ENCODE measurements at places on chromosomes 16 and 17.

GRCh38 chr17:44187131-44187899, 543 bp downstream of the TMUB2 start:
- DNase-seq = no peak

DNA sequence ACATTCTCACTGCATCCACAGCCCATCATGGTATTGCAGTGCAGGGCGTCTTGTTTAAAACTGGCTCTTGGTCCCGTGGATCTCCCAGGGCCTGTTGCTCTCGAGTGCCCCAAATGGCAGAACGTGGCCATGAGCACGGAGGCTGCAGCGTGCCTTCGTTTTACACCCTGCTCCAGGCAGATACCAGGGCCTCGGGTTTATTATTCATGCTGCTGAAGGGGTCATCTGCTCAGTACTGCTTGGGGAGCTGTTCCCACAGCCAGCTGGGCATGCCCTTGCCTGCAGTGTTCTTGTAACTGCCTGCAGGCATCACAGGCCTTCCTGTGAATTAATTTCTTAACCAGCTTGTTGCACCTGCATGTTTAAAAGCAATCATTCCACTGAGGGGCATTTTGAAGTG, 129.7 kb upstream of the CHMP6 start:
- no peak for DNase-seq

GRCh38 chr16:67247192-67248072, at the start of gene FHOD1:
FHOD1 (minus strand) TSS chr16:67247481; CDS start chr16:67247410, 71 bp downstream.
- DNase-seq = peak; percentile 99

DNA sequence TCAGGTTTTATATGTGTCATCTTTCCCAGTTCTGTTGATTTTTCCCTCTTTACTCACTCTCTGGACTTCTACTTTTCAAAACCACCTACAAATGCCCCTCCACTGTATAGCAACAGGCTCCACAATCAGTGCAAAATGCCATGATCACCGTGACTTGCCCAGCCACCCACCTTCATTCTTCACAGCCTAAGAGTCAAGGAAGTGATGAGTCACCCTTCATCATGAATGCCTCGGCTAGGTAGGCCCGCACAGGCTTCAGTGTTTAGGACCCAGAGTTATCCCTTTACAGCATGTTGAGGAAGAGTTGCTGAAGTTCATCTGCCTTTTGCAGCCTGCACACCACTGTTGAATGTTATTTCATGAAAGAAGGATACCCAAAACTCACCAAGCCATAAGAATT, 158.6 kb downstream of the PMP22 start:
- DNase-seq = no peak

GRCh38 chr17:33942414-33942813, 312.7 kb upstream of the CCL2 start:
- no peak for DNase-seq

- peak; percentile 43 for DNase-seq
Measured at GRCh38 chr16:78566397-78567073, 467.1 kb downstream of the WWOX start.

DNA sequence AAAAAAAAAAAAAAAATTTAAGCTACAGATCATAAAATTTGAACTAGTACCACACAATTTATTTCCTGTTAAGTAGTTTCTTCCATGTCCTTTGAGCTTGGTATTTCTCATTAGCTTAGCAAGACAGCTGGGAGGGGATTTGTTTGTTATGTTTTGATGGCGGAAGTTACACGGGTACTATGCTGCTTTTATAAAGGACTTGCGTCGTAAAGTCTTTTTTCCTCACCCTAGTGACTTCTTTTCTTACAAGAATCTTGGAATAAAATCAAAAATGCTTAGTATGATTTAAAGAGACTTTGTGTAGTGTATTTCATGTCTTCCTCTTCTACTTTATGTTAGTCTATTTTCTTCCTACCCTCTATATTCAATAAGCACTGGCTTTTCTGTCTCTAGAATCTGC, 89.1 kb downstream of the NLK start:
- DNase-seq = no peak

DNA sequence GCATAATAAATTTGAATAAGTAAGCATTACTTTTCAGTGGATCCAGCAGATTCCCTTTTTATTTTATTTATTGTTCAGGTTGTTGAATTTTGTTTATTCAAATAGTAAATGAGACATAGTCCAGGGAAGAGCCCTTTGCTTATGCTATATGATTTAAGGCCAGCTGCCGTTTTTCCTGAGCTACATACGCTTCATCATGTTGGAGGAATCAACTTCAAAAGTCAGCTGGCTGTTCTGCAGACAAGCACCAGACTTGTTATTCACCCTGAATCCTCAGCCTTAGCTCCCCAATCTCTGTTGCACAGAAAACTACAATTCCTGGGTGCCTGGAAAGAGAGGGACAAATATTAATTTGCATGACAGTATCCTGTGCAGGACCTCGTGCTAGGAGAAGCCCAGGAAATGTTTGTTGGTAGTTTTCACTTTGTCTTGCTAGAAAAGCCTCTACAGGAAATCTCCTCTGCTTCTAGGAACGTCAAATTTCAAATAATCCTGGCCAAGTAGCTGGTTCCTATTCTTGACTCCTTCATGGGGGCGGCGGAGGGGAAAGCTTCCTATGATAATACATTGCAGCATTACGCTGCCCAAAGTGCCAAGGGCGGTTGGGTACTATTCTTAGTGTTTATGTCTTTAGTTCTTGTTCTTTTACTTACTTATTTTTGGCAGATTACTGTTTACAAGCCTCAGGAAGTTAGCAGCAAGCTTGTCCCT, 101.6 kb downstream of the PRKCA start:
- peak; percentile 48 for DNase-seq

DNA sequence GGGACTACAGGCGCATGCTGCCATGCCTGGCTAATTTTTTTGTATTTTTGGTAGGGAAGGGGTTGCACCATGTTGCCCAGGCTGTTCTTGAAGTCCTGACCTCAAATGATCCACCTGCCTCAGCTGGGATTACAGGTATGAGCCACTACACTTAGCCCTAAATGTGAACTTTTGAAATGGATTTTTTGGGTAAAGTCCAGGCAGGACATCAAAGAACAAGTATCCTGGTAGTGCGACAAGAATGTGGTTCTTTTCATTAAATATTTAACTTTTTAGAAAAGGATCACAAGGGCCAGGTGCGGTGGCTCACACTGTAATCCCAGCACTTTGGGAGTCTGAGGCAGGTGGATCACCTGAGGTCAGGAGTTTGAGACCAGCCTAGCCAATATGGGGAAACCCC, 15.3 kb upstream of the NBR1 start:
- DNase-seq = no peak

DNA sequence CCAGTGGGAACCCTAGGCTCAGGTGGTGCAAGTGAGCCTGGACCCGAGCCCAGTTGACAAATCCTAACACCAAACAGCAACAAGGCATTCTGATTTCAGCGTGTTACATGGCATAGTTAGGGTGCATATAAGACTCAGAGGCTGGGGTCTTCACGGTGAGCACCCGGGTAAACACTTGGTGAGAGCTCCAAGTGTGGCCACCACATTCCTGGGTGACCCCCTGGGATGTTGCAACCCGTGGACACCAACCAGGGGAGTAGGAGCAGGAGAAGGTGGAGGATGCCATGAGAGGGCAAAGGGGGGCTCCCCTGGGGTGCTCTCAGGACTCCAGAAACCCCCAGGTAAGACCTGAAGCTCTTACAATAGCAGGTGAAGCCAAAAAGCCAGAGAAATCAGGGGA, 69.9 kb upstream of the CDH5 start:
- DNase-seq = no peak

DNA sequence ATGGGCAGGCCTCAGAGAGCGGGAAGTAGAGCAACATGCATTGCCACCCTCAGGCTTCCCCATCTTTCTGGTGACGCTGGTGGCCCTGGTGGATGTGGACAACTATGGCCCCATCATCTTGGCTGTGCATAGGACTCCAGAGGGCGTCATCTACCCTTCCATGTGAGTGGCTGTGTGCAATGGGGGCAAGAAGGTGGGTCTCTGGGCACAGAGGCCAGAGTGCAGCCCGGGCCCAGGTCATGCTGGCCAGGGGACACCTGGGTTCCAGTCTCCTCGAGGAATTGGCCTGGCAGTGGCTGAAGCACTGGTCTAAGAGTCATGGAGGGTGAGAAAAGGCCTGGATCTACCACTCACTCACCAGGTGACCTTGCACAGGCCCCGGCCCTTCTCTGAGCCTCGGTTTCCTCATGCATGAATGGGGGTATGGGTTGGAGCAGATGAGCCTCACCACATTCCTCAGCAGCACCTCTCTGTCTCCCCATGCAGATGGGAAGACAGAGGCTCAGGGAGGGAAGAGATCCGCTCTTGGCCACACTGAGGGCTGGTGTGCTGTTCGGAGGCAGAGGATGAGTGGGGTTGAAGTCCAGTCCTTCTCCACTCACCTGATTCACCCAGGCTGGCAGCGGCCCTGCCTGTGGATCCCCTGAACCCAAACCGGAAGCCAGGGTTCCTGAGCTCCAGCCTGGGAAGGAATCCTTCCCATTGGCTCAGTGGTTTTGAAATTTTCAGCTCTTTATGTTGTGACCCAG, 7.2 kb upstream of the ADGRG3 start:
- no peak for DNase-seq

DNA sequence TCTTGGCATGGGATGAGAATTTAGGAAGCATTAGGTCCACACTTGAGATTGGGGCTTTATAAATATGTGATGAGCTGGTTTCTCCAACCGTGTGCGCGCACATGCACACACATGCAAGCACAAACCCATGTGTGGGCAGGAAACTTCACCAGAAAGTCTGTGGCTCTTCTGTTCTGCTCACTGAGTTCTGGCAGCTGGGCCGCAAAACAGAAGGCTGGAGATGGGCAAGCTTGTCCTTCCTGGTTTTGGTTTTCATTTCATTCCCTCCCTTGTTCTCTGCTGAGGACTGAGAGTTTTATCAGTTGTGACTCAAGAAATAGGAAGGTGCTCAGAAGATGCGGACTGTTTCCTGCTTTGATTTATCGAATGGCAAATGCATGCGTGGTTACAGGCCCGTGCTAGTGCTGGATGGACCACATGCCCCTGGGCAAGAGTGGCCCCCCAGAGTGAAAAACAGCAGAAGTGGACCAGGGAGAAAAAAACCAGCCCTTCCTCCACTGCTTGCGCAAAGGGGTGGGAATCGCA, 14.1 kb downstream of the MAP3K14 start:
- peak; percentile 37 for DNase-seq

- DNase-seq = no peak
Measured at GRCh38 chr16:30977502-30977901, 7.5 kb upstream of the HSD3B7 start.

DNA sequence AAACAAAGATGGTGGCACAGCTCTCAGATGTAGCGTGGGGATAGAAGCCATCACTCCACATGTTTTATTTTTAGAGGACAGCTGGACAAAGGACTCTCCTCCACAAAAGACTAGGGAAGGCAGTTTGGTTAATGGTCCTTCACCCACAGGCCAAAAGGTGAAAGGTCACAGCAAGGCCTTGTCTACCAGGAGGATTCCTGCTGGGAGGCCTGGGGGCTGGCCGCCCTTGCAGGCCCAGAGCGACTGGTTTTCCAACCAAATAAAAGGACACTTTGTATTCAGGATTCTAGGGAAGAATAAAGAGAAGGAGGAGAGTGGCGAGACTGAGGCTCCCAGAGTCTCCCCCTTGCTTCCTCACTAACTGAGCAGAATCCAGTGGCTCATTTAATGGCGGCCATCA, 94.3 kb downstream of the AXIN2 start:
- no peak for DNase-seq

GRCh38 chr16:82011199-82011641, at the start of gene SDR42E1:
SDR42E1 (minus strand) TSS chr16:82011470; CDS start chr16:82000858, 10,612 bp downstream.
- DNase-seq = no peak

DNA sequence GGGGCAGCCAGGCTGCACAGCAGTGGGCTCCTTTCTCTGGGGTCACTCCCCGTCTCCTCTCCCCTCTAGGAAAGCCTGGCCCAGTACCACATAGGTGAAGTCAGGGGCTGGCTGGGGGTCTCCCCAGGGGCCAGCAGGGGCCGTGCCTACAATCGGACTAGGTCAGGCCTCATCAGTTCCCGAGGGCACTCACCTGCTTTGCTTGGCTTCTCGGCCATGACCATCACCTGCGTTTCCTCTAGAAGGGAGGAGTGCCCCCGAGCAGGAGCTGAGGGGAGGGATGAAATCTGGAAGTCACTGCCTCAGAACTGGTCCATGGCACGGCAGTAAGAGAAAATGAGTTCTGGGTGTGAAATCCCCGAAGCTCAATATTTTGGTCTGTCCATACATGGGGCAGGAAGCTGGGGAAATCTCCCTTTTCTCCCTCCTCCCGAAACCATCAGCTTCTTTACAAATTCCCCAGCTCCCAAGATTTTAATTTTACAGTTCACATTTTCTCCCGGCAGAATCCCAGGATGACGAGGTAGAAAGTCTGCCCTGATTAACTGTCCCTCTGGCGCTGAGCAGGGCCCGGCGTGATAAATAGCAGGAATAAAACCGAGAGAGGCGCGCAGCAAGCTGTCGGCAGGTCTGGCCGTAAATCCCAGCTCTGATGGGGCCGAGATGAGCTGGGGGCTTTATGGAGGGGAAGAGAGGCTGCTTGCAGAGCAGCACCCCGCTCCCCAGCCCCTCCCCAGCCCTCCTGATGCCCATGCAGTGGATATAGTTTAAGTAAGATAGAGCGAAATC, 172.1 kb downstream of the RBFOX3 start:
- DNase-seq = no peak

- no peak for DNase-seq
Measured at GRCh38 chr16:67199808-67200198, 872 bp downstream of the ELMO3 start.

GRCh38 chr17:44917456-44917855, 2.2 kb upstream of the GFAP start:
- no peak for DNase-seq

DNA sequence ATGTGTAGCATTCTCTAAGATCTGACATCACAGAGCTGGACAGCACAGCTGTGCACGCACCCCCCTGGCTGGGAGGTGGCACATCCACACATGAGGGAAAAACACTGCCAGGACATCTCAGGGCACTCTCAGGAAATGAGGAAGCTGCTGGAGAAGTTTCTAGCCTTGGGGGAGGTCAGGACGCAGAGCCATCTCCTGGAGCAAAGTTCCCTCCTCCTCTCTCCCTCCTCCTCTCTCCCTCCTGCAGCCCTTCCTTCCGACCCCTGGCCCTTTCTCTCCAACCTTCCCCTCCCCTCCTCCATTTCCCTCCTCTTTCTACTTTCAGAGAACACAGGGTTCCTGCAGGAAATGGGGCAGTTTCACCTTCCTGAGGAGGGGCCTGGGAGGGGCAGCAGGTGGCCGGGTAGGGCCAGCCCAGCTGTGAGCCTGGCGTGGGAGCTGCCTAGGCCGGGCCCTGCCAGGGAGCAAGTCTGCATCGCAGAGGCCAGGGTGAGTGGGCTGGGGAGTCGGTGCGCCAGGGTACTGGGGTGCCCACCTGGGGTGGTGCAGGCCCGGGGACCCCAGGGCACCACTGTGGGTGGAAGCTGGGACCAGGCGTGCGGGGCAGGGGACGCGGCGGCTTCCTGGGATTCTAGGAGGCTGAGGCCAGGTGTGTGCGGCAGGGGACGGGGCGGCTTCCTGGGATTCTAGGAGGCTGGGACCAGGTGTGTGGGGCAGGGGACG, at the start of gene DPEP1:
TSS of gene DPEP1 (plus strand) at position 412 of the 723 bp plus-strand sequence. CDS start 16,769 bp downstream, outside the sequence.
- peak; percentile 6 for DNase-seq

GRCh38 chr16:51095084-51095881, 55.8 kb downstream of the SALL1 start:
- DNase-seq = no peak

GRCh38 chr16:5885521-5885920, 787.9 kb upstream of the EEF2KMT start:
- DNase-seq = no peak

Measured in inflammatory macrophage treated with lipopolysaccharide for 1 hour (primary cell).